Caco-2 (cell line): ENCODE measurements at places on chromosomes 2 and 18. TPM values are rescaled to one million over a fixed set of nuclear protein-coding genes. Genes with fewer than 3 reads are reported as not detected.

Gene DRC1
- 0.49 and 1.1 TPM in 2 replicates for total RNA-seq

DNA sequence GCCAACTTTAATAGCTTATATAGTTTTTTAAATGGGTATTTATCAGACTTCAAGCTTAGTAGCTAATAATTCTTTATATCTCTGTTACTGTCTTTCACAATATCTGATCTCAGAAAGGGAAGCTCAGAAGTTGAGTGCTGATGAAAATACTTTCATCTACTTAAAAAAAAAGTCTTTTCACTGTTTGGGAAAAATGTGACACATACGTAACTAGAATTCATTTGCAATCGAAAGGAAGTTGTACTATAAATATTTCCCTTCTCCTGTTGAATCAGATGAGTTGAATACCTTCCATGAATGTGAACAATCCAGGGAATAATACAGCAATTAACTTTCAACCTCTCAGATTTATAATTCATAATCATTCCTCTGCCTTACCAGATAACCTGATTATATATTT lies 811 bp upstream of the SCG2 start:
- DNase-seq: no peak
- H3K27ac ChIP-seq: no peak overlapping the region
- no peaks in the 10 kb centered on the region for H3K27me3 ChIP-seq
- no peaks in the 10 kb centered on the region for H3K36me3 ChIP-seq
- no peaks in the 10 kb centered on the region for H3K4me1 ChIP-seq

GRCh38 chr2:41116106-41116797 lies 664.4 kb upstream of the SLC8A1 start:
- H3K4me1 ChIP-seq: no peaks in the 10 kb centered on the region
- no peaks in the 10 kb centered on the region for H3K36me3 ChIP-seq
- no peak overlapping the region for H3K4me3 ChIP-seq
- H3K27ac ChIP-seq: no peak overlapping the region

DNA sequence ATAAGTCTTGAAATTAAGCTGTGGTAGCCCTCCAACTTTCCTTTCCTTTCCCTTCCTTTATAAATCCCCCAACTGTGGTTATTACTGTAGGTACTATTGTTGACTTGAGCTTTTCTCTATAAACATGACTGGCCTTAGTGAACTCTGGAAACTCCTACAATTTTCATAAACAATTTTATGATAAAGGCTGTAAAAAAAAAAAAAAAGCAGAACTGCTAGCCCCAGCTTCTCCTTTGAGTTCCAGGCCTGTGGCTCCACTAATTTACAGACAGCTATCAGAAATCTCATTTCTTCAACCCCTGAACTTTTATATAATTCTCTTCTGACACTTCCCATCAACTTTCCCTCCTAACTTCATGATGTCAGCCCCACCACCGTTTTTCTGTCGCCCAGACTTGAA lies 174.3 kb downstream of the IKZF2 start:
- H3K4me1 ChIP-seq: peaks cover 20% of the 10 kb centered on the region
- no peak overlapping the region for H3K27ac ChIP-seq
- no peak overlapping the region for H3K4me3 ChIP-seq
- no peaks in the 10 kb centered on the region for H3K36me3 ChIP-seq
- DNase-seq: no peak

GRCh38 chr2:10375570-10376281 lies 72.4 kb downstream of the ODC1 start:
- no peak overlapping the region for H3K27ac ChIP-seq
- H3K4me3 ChIP-seq: no peak overlapping the region
- no peak for DNase-seq
- no peaks in the 10 kb centered on the region for H3K27me3 ChIP-seq

- H3K27ac ChIP-seq: no peak overlapping the region
- no peaks in the 10 kb centered on the region for H3K36me3 ChIP-seq
- no peak overlapping the region for H3K4me3 ChIP-seq
Measured at GRCh38 chr2:98460573-98461497, 16.2 kb downstream of the INPP4A start.

DNA sequence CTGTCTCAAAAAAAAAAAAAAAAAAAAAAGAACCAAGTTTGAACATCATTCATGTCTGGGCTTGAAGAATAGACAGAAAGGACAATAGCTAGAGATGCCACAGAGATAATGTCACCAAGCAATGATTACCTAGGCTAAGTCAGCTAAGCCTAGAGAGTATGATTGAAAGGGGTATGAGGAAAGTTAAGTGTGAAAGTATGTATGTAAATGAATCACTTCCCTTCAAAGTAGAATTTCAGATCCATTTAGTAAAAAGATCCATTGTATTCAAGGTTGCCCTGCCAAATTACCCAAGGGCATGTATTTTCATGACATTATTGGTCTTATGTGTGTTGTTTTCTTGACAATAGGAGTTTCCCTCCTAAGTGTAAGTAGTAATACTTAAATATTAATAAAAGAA lies 34.1 kb upstream of the SLC39A10 start:
- peaks cover 6% of the 10 kb centered on the region for H3K4me1 ChIP-seq
- H3K4me3 ChIP-seq: no peak overlapping the region
- H3K36me3 ChIP-seq: no peaks in the 10 kb centered on the region
- H3K27ac ChIP-seq: no peak overlapping the region

- no peak overlapping the region for H3K4me3 ChIP-seq
- no peaks in the 10 kb centered on the region; the same call in 1 of the 2 replicates for H3K36me3 ChIP-seq
- no peak overlapping the region for H3K27ac ChIP-seq
- peaks cover 40% of the 10 kb centered on the region for H3K4me1 ChIP-seq
- DNase-seq: peak; percentile 8
Measured at GRCh38 chr2:178295115-178295514, 100.8 kb downstream of the OSBPL6 start.

Gene ASXL2
- total RNA-seq: 35.7 and 41.1 TPM in 2 replicates

GRCh38 chr2:156124458-156124857 lies 208.1 kb downstream of the NR4A2 start:
- H3K27me3 ChIP-seq: no peaks in the 10 kb centered on the region
- DNase-seq: no peak
- H3K27ac ChIP-seq: no peak overlapping the region
- H3K4me3 ChIP-seq: no peak overlapping the region
- H3K36me3 ChIP-seq: no peaks in the 10 kb centered on the region
